Activated B cell treated with CpG ODN at 0.5 μM for 24 hours (primary cell): ENCODE measurements at places on chromosomes 6 and 20.

DNA sequence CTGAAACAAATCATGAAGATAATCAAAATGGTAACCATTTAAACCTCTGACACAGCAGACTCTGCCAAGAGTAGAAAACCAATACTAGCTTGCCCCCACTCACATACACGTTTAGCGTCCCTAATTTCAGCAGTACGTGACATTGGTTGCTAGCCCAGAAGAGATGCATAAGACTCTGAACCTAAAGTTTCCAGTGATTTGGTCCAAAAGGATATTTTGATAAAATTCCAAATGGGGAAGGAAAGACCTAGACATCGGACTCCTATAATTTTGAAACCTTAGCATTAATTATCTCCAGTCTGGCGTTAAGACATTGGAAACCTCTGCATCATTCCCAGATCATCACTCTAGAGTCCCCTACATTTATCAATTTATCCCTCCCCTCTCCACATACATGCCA, 98.1 kb downstream of the GMDS start:
- no peak for DNase-seq

- no peak for DNase-seq
Measured at GRCh38 chr6:156033598-156033997, 578.0 kb upstream of the NOX3 start.

DNA sequence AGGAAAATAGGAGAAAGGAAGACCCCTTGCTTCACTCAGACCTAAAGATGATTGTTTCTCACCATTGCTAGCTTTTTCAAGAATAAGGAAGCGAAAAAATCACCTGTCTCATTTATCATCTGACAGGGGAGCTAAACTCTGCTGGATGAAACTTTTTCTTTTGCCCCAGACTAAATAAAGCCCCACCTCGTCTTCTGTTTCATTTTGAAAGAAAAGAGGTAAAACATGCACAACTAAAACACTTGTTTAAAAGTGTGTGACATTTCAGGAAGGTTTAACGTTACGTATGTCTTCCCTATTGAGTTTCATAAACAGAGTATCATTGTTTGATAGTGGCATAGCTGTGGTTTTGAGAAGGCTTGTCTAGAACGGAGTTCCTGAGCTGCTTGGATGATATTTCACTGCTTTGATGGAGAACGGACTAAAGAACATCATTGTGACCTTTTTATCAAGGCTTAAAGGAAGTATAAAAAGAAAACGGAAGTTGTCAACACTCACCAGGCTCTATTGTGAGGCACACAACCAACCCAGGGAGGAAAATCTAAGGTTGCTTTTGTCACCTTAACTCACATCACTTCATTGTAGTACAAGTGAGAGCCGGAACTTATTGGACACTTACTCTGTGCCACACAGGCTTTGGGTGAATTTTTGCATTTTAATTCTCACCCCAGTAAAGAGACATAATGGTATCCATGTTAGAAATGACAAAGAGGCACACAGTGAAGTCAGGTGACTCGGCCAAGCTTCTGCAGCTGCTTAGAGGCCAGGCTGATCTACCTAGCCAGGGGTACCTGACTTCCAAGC, 29.5 kb downstream of the TSHZ2 start:
- DNase-seq: no peak

GRCh38 chr6:20997143-20997769, 463.0 kb downstream of the CDKAL1 start:
- no peak for DNase-seq

DNA sequence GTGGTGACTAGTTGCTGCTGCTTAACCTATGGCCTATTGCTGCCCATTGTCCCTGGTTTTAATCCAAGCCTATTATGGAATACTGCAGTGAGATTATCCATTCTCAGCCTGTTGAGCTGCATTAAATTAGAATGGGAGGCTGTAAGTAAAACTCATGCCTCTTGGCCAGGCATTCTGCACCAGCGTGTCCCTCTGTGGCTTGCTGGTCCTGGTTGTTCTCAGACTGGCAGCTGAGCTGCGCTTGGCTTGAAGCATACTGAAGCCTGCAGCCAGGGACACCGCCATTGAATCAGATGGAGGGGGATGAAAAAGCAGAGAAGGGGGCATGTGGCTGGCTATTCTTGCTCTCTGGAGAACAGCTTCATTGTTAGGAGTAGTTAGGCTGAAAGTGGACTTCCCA, 15.6 kb downstream of the LRRN4 start:
- no peak for DNase-seq

- no peak for DNase-seq
Measured at GRCh38 chr6:1558388-1558787, 51.3 kb upstream of the FOXC1 start.

DNA sequence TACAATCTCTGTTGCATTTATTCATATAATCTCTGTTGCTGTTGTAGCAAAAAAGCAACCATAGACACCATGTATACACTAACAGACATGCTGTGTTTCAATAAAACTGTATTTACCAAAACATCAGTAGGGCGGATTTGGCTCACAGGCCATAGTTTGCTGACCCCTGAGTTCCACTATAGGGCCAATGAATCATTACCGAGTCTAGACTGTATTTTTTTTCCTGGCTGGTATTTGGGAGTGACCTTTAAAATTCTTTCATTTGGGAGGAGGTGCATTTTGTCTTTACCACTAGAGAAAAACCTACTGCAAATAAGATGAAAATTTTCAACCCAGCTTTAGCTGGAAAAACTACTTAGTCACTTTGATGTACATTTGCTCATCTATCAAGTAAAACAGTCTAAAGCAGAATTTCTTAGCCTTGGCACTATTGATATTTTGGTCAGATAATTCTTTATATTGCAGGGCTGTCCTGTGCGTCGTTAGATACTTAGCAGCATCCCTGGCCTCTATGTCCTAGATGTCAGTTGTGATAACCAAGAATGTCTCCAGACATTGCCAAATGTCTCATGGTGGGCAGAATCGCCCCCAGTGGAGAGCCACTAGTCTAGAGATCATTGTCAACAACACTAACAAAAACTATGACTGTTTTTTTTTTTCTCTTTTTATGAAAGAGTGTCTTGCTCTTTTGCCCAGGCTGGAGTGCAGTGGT, 39.5 kb downstream of the DCBLD1 start:
- no peak for DNase-seq

- no peak for DNase-seq
Measured at GRCh38 chr6:35046862-35047261, 94.3 kb downstream of the TCP11 start.

- no peak for DNase-seq
Measured at GRCh38 chr6:28280595-28281287, 631 bp upstream of the PGBD1 start.

DNA sequence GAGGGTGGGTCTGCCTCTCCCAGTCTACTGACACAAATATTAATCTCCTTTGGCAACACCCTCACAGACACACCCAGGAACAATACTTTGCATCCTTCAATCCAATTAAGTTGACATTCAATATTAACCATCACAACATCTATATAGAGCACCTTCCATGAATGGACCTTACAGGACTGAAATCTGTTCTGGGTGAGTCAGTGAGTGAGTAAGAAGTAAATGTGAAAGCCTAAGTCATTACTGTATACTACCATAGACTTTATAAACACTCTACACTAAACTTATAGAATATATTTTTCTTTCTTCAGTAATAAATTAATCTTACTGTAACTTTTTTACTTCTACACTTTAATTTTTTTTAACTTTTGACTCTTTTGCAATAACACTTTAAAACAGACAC, 993.8 kb upstream of the MAP3K7 start:
- DNase-seq: no peak

DNA sequence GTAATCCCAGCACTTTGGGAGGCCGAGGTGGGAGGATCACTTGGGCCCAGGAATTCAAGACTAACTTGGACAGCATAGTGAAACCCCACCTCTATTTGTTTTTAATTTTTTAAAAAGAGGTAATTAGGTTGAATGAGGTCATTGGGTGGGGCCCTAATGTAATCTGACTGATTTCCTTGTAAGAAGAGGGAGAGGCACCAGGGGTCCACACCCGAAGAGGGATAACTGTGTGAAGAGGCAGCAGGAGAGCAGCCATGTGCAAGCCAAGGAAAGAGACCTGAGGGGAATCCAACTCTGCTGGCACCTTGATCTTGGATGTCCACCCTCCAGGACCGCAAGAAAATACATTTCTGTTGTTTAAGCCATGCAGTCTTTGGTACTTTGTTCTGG, 63.4 kb downstream of the QRSL1 start:
- no peak for DNase-seq

GRCh38 chr20:10788877-10789276, 115.1 kb upstream of the JAG1 start:
- no peak for DNase-seq

- no peak for DNase-seq
Measured at GRCh38 chr6:130827247-130828149, at the start of gene SMLR1. Gene SMLR1 (plus strand): TSS chr6:130827406. CDS start chr6:130827414, 8 bp downstream.

DNA sequence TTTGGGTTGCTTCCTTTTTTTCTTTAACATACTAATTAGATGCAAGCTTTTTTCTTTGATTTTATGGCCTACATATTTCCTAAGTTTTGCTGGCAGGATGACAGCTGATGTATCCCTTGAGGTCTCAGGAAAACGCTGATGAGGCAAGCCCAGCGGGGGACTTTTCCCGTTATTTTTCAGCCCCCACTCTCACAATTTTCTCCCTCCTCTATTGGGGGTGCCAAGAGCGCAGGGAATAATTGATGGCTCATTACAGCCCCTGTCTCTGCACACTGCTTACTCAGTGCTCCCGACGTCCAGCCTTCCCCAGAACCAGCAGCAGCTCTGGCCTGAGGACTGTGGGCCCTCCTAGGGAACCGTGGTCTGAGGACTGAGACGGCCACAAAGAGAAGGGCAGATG, 38.6 kb upstream of the VSTM2L start:
- DNase-seq: no peak

DNA sequence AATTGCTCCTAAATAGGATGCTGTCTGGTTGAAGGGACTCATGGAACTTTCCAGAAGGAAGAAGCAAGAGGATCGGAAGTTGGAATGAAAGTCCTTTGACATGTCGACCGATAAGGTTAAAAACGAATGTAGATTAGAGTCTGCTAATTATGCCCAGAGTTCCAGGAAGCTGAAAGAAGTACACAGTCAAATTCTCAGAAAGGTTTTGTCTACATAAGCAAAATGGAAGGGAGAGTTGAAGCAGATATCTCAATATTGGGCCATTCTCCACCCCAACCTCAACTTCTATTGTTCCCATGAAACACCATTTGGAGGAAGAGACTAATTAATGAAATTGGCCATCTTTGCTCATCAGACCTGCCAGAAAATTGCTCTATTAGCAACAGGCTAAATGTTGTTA, 64.0 kb downstream of the CAP2 start:
- DNase-seq: no peak

DNA sequence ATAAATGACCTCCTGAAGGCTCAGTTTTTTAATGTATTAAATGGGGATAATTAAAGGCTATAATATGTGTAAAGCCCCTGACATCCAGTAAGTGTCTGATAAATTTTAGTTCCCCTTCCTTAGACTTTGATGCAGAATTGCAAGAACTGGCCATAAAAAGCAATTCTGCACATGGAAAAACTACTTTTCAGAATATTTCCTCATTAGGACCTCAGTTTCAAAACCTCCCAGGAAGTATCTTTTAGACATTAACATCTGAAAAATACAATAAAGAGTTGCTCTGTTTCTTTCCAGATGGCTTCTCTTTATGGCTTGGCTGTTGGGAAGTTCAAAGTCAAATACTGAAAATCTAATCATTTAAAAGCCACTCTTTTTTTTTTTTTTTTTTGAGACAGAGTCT, 106.3 kb upstream of the ZNF217 start:
- DNase-seq: no peak

DNA sequence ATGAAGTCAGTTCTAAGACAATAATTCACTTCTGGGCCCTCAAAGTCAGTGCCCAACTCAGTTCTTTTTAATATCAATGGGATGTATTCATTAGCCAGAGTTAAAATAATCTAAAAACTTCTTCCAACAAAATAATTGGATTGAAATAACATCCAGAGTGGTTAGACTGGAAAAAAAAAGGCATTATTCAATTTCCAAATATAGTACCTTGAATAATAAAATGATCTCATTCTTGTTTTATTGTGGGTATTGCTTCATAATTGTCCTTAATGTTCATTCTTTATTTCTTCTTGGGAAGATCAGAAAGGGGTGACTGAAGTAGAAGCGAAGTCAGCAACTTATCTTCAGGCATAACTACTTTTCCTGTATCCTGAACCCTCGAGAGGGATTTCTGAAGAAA, 85.1 kb upstream of the JARID2 start:
- no peak for DNase-seq

DNA sequence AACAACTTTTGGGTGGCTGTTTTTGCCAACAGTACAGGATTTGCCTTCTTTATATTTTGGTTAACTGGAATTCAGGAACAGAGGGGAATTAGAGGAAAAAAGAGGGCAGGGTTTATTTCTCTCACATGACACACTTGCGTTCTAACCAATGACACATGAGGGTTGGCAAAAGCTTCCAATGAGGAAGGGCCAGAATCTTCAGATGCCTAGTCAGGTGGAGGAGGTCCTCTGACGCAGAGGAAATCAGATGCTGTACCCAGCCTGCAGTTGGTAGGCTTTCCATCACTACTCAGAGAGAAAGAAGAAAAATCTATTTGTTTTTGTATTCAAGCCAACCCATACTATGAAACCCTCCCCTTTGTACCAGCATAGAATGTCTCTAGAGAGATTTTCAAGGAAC, 20.8 kb downstream of the TM9SF4 start:
- DNase-seq: no peak

- DNase-seq: no peak
Measured at GRCh38 chr6:2450546-2450945, 205.1 kb upstream of the GMDS start.

GRCh38 chr20:23856736-23857135, 22.8 kb downstream of the CST5 start:
- DNase-seq: no peak

- DNase-seq: no peak
Measured at GRCh38 chr6:39314273-39314795, at the start of gene KCNK17. Gene KCNK17 (minus strand): TSS chr6:39314419. CDS start chr6:39314320, 99 bp downstream.

DNA sequence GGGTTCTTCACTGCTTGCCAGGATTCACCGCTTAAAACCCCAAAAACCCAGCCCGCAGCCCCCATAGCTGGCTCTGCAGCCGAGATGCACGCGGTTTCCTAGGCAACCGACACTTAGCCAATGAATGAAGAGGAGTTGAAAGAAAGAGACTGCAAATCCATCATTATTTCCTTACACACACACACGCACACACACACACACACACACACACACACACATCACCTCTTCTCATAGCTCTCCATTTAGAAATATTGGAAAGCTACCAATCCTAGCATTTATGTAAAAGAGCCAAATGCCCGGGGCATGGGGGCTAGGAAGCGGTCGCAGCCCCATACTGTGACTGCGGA, 3.4 kb upstream of the TUBB2B start:
- no peak for DNase-seq

DNA sequence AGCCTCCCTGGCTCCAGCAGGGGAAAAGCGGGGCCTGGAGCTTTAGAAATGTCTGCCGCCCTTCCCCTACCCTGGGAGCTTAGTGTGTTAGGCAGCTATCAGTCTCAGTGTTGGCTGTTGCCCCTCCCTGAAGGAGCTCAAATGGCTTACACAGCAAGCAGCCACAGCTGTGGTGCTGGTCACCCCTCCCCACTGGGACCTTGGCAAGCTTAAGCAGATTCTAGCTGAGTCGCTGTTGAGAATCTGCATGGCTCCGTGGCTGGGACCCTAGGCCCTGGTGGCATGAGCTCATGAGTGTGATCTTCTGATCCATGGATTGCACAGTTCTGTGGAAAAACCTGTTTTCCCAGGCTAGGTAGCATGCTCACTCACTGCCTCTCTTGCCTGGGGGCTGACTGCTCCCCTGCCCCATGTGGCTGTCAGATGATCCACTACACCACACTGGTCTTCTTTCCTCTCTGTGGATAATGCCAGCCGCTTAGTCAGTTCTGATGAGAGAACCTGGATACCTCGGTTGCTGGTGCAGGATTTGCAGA, 714.0 kb downstream of the MAFB start:
- DNase-seq: no peak
